CD4-positive, alpha-beta T cell treated with Interleukin-4 for 4 hours (primary cell): ENCODE measurements at places on chromosomes 1 and 21.

- DNase-seq: no peak
These were observed 85.2 kb upstream of the SIPA1L2 start for GRCh38 chr1:232715154-232715553.

- no peak for DNase-seq
These were observed 86.7 kb upstream of the LYPLAL1 start for GRCh38 chr1:219086956-219087469.

GRCh38 chr21:45050345-45050796, 24.0 kb upstream of the ADARB1 start:
- no peak for DNase-seq

- DNase-seq: no peak
These were observed 18.6 kb upstream of the HSPG2 start for GRCh38 chr1:21955501-21956281.

DNA sequence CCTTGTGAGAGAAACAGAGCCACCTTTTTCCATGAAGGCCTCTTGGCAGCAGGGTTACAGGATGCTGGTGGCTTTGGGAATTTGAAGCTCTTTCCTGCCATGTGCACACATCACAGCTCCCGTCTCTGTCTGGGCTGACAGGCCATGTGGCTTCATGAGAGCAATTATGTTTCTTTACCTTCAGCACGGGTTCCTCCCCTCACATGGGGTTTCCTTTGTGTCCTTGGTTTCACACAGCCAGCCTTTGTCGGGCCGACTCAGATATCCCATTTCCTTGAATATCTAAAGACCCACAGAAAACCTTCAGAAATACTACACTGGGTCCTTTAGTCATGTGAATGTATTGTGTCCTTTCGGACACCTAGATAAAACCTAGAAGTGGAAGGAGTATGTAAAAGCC, 7.1 kb downstream of the CLIC6 start:
- no peak for DNase-seq

DNA sequence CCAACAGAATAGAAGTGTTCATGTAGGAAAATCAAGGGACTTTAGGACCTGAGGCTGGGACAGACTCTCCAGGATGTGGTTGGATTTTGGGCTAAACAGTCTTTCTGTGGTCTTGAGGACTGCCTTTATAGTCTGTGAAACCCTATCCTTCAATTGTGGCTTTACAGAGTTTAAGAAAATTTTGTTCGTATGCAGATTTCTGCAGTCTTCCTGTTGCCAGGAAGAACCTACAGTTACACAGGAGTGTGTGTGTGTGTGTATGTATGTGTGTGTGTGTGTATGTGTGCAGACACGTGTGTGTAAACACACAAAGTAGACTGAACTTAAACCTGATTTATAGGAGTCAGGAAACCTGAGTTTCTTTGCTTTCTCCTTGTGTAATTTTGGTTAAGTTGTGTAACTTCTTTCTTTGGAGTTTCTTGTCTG, 22.8 kb downstream of the NEK7 start:
- DNase-seq: peak; percentile 61

DNA sequence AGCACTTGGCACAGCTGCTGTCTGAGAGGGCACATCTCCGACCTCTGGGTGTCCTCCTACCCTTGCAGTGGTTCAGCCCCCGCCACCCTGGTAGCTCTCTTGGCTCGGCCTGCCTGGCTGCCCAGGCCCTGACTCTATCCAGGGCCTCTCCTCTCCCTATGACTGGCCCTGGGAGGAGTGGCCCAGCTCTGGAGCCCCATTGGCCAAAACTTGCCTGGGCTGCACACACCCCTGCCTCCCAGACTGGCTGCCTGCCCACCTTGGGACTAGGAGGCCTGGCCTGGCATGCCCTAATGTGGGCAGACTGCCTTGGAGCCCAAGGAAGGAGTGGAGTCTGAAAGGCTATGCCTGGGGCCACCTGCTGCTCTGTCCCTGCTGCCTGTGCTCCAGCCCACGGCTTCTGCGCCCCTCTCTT, 33.6 kb downstream of the ACOT11 start:
- no peak for DNase-seq

DNA sequence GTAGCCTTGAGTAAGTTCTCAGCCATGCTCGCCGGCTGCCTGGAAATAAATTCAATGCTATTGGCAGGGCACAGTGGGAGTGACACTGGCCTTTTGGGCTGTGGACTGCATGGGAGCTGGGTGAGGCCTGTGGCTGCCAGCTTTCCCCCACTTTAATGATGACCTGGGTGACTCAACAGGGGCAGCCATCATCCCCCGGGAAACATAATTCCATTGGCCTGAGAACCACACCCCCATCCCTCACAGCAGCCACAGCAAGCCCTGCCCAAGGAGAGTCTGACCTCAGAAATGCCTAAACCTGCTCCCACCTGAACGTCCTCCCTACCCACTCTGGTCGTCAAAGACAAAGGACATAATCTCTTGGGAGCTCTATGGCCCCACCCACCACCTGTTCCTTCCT, 384.0 kb downstream of the LTN1 start:
- DNase-seq: no peak

DNA sequence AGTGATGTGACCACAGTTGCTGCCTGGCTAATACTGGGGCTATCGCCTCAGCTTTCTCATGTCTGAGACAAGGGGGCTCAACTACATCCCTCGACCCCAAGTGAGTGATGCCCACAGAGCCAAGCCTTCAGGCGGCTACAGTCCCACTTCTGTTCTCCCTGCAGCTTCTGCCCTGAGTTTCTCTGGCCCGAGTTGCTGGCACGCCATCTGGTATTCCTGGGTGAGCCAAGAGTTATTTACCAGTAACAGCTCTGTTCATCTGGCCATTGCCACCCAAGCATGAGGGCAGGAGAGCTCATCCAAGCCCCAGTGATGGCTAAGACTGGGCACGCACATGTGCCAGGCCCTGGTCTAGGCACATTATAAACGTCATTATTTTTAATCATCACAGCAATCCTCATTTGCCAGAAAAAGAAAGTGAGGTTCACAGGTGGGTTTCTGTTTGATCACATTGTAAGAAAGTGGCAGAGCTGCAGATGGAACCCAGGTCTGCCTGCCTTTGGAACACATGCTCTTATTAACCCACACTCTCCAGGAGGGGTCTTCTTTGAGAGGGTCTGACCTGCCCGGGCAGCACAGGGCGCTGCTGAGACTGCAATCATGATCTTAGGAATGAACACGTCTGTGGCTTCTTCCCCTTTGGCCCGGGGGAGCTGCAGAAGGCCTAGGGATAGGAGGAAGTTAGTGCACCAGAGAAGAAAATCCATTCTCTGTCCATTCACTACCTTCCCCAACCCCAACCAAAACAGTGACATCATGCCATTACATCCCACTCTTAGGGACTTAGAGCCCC, 27.5 kb downstream of the KCND3 start:
- no peak for DNase-seq

DNA sequence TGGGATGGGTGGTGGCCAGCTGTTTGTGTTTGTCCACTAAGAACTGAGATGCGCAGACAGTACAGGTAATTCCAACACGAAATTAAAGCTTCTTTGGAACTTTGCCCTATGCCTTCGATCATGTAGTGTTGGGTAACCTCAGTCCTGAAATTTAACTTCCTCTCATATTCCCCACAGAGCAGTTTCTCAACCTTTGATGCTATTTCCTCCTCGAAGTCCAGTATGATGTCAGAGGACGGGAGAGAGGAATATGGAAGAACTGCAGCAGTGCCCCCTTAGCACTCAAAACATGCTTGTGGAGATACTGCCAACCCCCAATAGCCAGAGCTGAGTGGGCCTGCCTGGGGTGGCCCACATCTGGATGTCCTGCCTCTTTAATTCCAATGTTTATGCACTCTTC, 3.6 kb downstream of the LPAR3 start:
- DNase-seq: no peak

- no peak for DNase-seq
These were observed 88.9 kb upstream of the ABCD3 start for GRCh38 chr1:94329276-94329675.

GRCh38 chr1:31934706-31935629, 3.2 kb downstream of the PTP4A2 start:
- DNase-seq: peak; percentile 76

DNA sequence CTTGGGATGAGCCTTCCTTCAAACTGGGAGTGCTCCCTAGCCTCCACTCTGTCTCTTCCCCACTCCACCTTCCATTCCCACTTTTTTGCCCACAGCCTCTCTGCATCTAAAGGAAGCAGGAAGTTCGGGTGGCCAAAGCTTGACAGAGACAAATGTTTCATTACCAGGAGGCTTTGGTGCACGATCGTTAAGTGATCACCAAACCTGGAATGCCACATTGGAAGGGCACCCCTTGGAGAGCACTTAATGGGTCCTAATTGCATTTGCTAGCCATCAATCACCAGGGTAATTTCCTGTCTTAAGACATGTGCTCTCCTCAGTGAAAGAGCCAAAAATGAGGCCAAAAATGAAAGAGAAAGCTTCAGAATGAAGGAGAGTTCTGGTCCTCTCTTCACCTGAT, 206.5 kb downstream of the TNR start:
- DNase-seq: no peak

DNA sequence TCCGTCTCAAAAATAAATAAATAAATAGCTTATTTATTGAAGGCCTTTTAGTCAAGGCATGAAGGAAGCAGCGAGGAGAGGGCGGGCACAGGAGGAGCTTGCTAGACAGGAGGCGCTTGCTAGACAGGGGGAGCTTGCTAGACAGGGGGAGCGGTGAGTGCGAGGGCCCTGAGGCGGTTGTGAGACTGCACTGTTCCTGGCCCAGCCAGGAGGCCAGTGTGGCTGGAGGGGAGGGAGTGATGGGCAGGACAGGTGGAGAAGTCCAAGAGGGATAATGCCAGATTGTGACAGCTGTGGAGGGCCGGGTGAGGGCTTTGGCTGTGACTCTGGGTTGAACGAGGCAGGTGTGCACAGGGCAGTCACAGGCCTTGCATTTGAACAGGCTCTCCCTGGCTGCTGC, 18.2 kb downstream of the KIF17 start:
- no peak for DNase-seq

DNA sequence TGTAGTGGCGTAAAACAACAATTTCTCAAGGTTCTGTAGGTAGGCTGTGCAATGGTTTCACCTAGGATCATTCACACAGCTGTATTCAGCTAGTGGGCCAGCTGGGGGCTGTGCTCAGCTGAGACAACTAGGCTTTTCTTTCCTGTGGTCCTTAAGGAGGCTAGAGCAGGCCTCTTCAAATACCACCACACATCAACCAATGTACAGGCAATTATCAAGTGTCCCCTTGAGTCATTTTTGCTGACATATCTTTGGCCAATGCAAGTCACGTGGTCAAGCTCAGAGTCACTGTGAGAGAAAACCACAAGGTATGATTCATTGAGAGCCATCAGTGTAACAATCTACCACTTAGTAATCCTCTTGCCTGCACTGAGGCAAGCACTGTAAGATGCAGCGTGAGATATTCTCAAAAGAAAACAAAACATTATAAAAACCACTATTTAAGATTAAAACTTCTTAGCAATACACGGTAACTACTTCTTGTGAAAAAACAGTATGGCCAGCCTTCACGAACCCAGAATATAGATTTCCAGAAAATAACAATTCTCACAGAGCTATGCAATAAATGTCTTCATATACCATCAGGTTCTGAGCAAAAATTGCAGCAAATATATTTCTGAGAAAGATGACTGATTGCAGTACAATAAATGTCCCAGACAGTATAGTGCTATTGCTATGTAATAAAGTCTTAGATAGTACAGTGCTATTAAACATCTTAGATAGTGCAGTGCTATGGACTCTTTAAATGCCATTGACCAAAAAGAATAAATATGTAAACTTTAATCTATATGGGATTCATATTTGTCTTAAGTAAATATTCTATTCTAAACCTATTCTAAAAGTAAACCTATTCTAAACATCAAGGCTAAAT, 55.3 kb downstream of the NME7 start:
- peak; percentile 76 for DNase-seq

GRCh38 chr1:212461916-212462660, 29.4 kb downstream of the NENF start:
- no peak for DNase-seq

DNA sequence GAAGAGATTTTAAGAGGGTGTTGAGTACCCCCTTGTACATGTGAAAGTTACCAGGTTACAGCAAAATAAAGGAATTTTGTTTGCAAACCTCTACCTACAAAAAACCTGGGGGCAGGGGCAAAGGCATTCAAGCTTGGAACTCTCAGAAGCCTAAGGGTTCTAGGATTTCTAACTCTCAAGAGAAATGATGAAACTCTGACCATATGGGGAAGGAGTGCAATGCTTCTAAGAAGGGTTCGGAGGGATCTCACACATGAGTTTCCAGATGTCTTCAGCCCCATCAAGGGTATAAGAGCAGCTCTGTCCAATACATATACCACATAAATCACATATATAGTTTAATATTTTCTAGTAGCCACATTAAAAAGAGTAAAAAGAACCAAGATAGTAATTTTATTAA, 7.3 kb upstream of the FCGR2A start:
- no peak for DNase-seq

GRCh38 chr1:158203693-158204457, 23.2 kb downstream of the CD1D start:
- DNase-seq: peak; percentile 47

GRCh38 chr1:15836772-15837669, 10.5 kb upstream of the SPEN start:
- DNase-seq: peak; percentile 56

GRCh38 chr1:6205849-6206519, at the start of gene RNF207:
Gene RNF207, plus strand, starts transcription at chr1:6206119. Its CDS starts 417 bp downstream, at chr1:6206536.
- DNase-seq: peak; percentile 54

- DNase-seq: peak; percentile 81
These were observed 8.0 kb upstream of the NIBAN1 start for GRCh38 chr1:184982002-184982954.

- DNase-seq: no peak
These were observed 52.1 kb upstream of the SCMH1 start for GRCh38 chr1:41294216-41294615.

DNA sequence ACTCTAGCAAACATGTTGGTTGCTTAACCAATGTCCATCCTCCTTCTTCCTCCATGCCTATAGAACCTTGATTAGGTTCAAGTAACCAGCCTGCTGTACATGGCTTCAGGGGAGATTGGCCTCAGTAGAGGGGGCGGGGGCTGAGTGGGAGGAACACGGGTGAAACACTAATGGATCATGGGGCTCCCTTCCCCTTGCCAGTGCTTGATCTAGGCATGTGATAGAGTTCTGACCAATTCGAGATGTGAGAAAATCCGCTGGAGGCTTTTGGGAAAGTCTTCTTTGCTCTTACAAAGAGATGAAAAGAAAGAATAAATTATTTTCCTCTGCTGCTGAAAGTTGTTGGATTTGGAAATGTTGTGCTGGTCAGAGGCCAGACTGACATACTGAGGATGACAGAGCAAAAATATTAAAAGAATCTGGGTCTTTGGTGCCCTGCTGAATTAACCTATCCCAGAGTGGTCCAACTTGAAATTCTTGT, 5.2 kb upstream of the OTUD7B start:
- no peak for DNase-seq

DNA sequence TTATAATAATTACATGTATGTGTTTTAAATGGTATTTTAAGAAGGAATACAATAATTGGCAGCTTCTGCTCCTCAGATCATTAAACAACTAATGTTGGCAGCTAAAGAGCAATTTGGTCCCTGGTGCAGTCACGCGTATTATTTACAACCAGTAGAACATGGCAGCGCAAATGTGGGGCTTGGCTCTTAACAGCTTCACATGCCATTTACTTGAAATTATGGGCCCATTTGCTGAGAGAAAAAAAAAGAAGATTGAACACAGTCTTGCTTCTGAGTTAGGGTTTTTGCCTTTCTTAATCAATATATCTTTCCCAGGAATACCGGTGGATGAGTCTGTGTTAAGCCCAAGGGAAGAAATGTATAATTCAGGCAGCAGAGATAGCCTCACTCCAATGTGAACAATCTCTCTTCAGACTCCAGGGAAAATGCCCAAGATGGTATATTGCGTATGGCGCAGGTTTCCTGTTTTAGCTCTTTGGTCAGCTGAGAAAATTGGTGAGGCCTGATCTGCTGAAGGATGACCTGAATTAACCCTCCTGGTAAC, 174.5 kb downstream of the DISC1 start:
- DNase-seq: no peak
